ENCODE measurements at places on chromosomes 11 and 22. TPM values are rescaled to one million over a fixed set of nuclear protein-coding genes. Genes with fewer than 3 reads are reported as not detected.
A peak's percentile ranks its signal among the peaks of the same experiment; 100 is the strongest.

DNA sequence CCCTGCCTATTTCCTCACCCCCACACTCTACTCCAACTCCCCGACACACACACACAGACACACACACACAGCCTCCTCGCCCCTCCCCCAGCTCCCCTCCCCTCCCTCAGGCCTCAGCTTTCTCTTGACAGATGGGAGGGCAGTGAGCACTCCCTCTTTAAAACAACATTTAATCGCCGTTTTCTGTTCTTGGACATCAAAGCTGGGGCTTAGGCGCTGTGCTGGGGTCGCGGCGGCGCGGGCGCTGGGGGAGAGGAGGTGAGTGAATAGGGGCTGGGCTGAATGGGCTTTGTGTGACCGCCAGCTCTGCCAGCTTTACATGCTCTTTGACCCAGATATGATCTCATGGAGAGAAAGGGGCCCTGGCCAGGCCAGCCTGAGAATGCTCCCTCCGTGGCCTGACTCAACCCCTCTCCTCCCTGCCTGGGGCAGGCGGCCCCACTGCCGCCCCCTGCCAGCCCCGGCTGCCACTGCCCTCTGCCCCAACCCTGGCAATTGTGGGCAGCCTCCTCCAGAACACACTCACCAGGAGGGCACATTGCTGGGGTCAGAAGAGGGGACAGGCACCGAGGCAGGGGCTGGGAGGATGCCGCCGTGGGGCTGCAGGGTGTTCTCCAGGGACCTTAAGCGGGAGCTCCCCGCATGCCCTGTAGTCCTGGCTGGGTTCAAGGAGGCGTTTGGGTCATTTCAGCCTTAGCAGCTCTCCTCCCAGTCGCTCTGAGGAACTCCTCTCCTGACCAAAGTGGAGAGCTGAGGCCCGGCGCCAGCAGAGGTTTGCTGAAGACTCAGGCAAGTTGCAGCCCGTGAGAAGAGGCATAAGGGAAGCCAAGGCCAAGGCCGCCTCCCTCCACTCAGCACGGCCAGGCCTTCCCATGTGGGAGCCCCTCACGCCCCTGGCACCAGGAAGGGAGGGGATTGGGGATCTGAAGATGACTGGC, 38.3 kb upstream of the NNMT start:
- no peak for DNase-seq

- DNase-seq = no peak
Measured at GRCh38 chr11:64396079-64396591, 37.2 kb downstream of the RPS6KA4 start.

The UPB1 gene
- 0.15 TPM for total RNA-seq

- DNase-seq = no peak
Measured at GRCh38 chr11:7673724-7674434, 579 bp upstream of the CYB5R2 start.

DNA sequence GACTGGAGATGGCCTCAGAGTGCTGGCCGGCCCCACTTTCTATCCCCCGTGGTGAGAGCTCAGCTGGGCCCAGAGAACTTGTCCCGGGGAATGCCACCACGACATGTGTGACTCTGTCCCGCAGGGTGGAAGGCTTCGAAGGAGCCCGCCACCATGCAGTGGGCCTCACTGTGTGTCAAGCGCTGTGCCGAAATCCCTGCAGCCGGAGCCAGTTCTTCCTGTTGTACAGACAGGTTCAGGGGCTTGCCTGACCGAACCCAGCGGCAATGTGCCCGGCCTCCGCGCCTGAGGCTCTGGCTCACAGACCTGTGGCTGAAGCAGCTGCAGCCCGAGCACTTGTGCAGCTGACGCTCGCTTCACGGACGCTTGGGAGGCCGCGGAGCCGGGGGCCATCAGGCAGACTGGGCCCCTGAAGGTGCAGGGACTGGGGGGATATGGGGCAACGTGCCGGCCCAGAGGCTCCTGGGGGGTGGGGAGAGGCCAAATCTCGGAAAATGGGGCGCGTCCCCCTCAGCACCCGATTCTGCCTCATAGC, 650 bp downstream of the PPM1F start:
- no peak for DNase-seq

The CHST1 gene
- total RNA-seq = 12.5 TPM

The SMTN gene
- total RNA-seq = 58.1 TPM

DNA sequence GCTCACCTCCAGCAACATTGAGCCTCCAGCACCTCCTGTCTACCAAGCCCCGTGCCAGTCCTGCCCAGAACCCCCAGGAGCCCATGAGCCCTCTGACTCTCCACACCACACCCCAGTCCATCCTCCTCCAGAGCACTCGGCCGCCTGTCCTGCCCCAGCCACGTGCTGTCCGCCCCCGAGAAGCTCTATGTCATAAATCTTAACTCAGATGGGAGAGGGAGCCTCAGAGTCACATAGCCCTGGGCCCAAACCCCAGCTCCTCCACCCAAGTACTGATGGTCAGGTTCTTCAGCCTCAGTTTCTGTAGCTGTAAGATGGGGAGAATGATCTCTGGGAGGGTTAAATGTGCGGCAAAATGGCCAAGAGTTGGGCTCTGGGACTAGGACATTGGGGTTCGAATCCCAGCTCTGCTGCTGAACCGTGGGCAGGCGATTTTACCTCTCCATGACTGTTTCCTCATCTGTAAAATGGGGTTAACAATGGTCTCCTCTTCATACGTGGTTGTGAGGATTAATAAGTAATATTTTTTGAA, 27.8 kb downstream of the CYTH4 start:
- no peak for DNase-seq

- DNase-seq = no peak
Measured at GRCh38 chr11:110331626-110332025, 35.2 kb upstream of the RDX start.

DNA sequence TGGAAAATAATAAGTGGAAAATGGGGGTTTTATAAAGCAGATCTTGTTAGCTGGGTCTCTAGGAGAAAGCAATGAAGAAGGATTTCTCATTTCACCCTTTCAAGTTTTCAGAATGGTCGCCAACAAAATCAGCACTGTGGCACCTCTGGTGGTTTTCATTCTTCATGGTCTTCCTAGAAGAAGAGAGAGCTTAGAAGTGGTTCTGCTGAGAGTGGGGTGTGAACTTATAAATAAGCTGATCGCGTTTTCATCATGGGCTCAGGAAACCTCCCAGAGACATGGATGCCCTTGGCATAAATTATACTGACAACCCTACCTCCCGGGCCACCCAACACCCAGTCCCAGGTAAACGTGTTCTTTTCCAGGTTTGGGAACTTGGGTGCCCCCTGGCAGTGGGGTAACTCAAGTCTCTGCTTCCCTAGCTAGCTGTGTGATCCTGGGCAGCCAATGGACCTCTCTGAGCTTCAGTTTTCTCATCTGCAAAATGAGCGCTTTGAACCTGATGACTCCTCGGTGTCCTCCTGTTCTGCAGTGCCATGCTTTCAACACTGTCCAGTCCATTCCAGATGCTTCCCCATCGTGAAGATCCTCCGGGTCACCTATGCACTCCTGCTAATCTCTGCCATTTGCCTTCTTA, 72.6 kb upstream of the GRAMD1B start:
- no peak for DNase-seq

DNA sequence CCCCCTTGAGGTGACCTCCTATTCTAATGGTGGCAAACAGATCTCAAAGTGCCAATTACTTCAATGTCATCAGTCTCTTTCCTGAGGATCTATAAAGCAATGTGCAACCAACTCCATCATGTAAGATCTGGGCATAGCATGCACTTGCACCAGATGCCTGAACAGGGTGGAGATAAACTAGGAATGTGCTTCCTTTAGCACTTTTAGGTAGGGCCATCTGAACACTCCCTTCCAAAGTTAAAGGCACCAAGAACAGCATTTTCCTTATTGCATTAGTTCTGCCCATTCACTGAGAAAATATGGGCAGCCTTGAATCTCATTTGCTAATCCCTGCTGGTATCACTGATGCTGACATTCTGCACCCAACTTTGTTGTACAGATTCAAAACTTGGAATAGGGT, 112.0 kb downstream of the SGSM3 start:
- DNase-seq = no peak

DNA sequence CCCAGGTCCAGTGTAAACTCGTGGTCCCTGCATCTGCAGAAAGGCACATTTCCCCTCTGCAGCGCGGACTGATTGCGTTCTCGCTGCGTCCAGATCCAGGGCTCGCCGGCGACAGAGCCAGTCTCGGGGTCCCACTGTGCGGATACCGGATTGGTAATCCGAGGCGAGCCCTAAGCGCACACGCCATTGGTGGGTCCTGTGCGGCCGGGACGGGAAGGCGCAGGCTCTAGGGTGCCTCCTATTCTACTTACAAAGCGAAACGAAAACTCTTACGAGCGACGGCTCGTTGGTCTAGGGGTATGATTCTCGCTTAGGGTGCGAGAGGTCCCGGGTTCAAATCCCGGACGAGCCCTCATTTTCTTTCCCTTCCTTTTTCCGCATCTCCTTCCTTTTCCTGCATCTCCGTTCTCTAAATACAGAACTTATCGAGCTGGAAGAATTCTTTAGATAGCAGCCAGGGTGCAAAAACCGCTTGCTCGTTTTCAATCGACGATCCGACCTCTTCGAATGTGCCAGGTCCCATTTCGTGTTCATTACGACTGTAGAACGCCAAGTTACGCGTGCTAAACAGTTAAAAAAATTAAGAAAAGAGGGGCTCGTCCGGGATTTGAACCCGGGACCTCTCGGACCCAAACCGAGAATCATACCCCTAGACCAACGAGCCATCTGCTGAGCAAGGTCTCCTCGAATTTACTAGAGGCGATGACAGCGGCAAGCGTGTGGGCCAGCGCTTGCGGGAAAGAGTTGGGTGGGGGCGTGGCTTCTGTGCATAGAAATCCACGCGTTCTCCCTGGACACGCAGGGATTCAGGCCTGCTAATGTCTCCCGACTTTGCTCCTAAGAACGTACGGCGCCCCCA, 29.2 kb upstream of the WNT11 start:
- no peak for DNase-seq

DNA sequence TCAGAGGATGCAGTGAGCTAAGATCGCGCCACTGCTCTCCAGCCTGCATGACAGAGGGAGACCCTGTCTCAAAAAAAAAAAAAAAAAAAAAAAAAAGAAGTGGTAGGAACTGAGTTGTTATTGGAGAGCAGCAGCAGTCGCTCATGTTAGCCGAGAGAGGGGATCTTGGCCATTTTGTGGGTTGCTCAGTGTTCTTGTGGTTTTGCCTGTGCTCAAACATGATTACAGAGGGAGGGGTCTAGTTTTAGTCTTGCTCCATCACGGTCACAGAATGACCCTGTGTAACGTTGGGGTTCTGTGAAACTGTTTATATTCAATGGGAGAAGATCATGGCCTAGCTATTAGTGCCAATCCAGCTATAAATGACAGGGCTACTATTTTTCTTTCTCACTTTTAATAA, 1.9 kb downstream of the DPAGT1 start:
- no peak for DNase-seq

DNA sequence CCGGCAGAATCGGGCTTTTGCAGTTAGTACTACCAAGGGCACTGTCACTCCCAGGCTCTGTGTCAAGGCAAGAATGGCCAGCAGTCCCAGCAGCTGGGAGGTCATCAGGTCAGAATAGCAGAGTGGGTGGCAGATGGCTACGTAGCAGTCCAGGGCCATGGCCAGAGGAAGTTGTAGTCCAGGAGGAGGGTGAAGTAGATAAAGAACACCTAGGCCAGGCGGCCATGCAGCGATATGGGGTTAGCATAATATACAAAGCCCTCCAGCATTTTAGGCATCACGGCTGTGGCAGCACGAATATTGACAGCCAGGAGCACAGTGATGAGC, 52.1 kb downstream of the RRM1 start:
- no peak for DNase-seq

DNA sequence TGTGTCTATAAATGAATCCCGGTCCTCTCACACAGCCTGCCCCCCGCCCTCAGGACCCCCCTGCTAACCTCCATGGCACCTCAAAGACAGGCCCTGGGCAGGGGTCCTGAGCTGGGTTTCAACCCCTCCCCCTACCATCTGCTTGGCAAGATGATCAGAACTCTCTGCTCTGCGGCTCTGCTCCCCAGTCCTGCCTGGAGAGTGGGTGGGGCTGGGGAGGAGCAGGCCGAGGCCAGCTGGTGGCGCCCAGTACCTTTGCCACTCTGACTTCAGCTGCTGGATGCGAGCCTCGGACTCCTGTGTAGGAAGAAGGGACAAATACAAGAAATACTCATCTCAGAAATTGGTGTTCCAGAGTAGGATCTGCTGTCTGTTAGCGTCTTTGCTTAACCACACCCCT, 15.0 kb downstream of the SUN2 start:
- DNase-seq = peak; percentile 63

DNA sequence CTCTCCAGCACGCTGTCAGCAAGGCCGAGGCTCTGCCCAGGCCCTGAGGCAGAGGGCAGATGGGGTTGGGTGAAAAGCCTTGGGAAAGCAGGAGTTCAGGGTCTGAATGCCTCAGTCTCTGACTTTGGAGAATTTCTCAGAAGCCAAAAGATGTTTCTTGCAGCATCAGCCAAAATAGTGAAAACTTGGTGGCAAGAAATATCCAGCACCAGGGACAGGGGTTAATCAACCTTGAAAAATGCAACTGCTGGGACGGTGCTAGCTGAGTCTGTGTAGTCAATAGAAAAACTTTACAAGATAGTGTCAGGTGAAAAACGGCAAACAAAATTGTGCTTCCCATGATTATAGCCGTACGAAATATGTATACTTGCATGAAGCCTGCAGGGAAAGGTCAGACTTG, 1.4 kb upstream of the ABCC8 start:
- no peak for DNase-seq

The HYOU1 gene
- total RNA-seq = 213 TPM

- DNase-seq = no peak
Measured at GRCh38 chr22:27242474-27242873, 559.1 kb downstream of the MN1 start.

GRCh38 chr11:14372011-14372410, 13.0 kb upstream of the RRAS2 start:
- no peak for DNase-seq

The MIAT gene
- 3.5 TPM for total RNA-seq

DNA sequence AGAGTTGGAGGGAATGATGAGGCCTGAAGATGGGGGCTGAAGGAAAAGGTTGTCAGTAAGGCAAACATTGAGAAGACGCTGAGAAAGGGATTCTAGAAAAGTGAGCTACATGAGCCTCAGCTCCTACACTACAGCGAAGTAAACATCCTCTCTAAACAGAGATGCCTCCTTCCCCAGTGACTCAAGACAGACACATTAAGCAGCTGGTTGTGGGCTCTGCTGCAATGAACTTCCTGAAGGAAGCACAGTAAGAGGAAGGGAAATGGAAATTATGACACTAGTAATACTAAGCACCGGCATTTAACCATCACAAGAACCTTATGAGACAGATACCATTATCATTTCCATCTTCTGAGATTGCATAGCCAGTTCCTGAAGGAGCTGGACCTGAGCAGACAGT, 190.5 kb downstream of the C11orf87 start:
- DNase-seq = no peak

The C11orf54 gene
- 11.6 TPM for total RNA-seq

The MRGPRX4 gene
- total RNA-seq = not detected

DNA sequence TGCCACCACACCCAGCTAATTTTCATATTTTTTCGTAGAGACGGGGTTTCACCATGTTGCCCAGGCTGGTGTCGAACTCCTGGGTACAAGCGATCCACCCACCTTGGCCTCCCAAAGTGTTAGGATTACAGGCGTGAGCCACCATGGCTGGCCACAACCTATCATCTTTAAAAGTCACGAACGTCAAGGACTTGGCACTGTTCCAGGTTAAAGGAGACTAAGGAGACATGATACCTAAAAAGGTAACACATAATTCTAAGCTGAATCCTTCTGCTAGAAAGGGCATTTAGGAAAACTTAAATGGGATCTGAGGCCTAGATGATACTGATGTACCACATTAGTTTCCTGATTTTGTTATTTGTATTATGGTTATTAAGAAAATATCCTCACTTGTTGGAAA, 43.3 kb upstream of the SYT9 start:
- no peak for DNase-seq

The THY1 gene
- total RNA-seq = 219 TPM

The CBLIF gene
- not detected for total RNA-seq

Data from chondrocyte (in vitro differentiated cells).